ENCODE measurements at places on chromosomes 1 and 21.

DNA sequence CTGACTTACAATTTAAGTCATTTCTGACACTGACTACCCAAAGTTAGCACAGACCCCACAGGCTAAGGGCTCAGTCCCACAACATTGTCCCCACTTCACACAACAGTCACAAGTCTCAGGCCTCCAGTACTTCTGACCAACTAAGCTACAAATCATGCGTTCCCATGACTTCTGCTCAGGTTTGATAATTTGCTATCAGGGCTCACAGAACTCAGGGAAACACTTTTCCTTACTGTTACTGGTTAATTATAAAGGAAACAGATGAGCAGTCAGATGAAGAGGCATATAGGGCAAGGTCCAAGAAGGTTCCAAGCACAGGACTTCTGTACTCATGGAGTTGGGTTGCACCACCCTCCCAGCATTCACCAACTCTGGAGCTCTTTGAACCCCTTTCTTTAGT is 151.2 kb upstream of the TNR start:
- peak; percentile 8 for DNase-seq

GRCh38 chr1:86775395-86775794 is 71.0 kb downstream of the SH3GLB1 start:
- DNase-seq: peak; percentile 66

DNA sequence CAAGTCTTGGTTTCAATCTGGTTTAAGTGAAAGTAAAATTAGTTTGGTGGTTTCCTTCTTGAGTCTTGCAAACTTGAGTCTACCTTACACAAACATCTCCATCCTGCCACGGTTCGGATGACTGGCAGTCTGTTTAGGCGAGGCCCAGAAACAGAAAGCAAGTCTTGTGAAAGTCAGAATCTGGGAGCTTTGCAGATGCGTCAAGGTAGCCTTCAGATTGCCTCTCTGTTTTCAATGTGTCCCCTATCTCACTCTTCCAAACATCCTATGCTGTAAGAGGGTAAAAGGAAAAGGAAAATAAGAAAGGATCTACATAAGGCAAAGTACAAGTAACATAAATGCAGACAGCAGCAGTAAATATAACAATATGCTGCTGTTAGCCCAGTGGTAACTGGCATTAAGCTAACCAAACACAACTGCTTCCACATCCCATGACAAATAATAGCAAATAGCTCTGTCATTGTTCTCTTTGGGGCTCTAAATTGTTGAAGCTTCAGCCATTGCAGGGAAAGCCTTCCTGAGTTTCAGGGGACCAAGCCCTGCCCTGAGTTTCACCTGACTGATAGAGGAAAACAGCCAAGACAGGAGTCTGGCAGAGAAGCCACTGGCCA is 26.2 kb upstream of the C1orf105 start:
- DNase-seq: no peak

GRCh38 chr1:6956488-6957159 is 171.4 kb downstream of the CAMTA1 start:
- DNase-seq: no peak

DNA sequence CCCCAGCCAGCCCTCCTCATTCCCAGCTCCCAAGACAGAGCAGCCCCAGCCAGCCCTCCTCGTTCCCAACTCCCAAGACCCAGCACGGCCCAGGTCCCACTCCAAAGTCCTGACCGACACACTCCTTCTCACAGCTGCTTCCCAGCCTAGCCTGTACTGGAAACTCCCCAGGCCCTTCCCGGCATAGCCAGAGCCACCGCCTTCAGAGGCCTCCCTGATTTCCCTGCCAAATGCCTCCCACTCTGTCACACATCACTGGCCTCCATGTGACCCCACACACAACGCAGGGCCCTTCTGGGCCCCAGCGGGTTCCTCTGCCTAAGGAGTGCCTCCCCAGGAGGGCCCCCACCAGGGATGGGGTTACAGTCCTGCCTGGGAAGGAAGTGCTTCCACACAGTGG is 2.8 kb downstream of the UBE2J2 start:
- DNase-seq: no peak

- no peak for DNase-seq
These were observed 35.4 kb upstream of the ZNF496 start for GRCh38 chr1:247366926-247367645.

- DNase-seq: no peak
These were observed 431 bp downstream of the RAB42 start for GRCh38 chr1:28592321-28593071.

GRCh38 chr21:28758042-28758882 is 234.4 kb downstream of the LTN1 start:
- DNase-seq: no peak

- no peak for DNase-seq
These were observed 50.3 kb downstream of the CHD1L start for GRCh38 chr1:147292631-147293251.

GRCh38 chr21:20802631-20803260 is 195.5 kb upstream of the NCAM2 start:
- DNase-seq: no peak

DNA sequence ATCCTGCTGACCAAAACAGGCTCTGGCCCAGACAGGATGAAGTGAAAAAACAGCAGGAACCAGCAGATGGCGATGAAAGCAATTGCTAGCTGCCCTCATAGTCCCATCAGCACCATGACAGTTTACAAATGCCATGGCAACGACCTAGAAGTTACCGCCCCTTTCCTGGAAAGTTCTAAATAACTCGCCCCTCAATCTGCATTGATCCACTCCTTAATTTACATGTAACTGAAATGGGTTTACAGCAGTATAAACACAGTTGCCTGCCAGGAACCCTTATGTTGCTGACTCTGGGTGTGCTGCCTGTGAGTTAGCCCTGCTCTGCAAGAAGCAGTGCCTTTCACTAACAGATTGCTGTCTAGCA is 65.5 kb upstream of the CR1L start:
- peak; percentile 88 for DNase-seq

DNA sequence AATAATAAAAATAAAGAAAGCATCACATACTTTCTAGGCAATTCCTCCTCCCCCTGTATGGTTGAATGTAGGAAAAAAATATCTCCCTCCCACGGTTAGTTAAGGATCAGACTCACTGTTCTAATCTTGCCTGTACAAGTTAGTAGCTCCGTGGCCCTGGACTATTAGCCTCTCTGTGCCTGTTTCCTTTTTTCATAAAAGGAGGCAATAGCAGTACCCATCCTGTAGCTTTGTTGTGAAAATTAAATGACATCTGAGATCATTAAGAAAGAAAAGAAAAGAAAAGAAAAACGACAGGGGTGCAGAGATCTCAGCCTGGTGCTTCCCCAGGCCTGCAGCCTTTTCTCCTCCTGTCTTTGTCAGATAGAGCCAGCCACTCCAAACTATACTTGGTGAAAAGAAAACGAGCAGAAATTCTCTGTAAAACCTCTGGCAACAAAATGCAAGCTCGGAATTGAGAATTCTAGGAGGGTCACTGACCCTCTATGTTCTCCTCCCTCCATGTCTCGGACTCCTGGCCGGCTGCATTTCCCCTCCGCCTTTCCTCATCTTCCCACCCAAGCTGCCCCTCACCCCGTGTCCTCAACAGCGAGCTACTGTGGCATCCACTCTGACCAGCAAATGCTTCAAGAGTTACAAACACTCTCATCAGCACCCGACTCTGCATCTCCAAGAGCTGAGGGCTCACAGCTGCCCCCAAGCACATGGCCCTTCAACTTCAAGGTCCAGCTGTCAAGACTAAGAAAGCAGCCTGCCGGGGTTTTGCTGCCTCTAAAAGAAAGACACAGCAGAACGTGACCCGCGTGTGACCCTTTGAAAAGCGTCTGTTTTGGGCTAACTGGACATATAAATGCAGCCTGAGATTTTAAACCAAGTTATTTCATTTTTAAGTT is 13.6 kb downstream of the RIPK4 start:
- no peak for DNase-seq

DNA sequence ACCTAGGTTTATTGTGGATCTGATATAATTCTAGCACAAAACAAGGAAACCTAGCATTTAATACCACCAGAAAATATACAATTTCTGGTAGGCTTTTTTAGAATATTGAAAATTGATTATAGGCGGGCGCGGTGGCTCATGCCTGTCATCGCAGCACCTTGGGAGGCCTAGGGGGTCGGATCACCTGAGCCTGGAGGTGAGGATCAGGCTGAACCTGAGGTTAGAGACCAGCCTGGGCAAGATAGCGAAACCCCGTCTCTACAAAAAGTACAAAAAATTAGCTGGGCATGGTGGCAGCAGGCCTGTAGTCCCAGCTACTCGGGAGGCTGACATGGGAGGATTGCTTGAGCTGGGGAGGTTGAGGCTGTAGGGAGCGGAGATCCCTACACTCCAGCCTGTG is 948 bp upstream of the COP1 start:
- no peak for DNase-seq

DNA sequence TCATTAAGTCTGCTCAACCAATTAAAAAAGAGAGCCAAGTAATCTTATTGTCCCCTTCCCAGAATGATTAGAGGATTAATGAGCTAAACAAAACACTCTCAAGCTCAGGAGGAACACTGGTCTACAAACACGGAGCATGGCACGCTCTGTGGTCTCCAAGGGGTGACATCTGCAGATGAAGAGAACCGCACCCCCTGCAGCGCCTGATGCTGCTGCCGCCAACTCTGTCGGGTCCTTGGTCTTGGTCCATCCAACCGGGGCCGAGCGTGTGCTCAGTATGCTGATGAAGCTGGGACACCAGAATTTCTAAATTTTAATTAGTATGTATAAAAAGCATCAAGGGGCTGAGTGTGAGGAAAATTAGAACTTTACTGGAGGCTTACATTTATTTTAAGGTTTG is 82.7 kb downstream of the LPAR3 start:
- no peak for DNase-seq

GRCh38 chr1:34885405-34886247 is 26.1 kb upstream of the SMIM12 start:
- DNase-seq: peak; percentile 51

DNA sequence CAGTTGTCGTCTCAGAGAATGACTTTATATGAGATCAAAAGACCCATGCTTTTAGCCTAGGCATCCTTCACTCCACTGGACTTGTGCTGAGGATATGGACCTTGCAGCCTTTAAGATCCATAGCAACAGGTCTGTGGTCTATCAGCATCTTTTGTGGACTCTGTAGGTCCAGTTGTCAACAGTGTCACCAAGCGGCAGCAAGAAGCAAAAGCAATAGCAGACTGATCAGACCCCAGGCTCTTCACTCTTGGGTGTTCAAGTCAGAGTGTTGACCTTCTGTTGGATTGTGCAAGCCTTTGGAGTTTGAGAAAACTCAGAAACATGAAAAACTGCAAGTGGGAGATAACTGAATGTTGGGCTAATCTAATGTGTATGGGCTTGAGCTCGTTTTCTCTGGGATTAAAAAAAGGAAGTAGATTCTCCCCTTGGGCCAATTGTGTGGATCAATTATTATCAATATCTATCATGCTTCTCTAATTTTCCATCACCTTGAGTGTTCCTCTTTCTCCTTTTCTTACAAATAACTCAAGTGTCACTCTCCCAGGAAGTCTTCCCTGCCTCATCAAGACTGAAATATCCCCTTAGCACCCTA is 144.2 kb downstream of the LYPLAL1 start:
- no peak for DNase-seq

GRCh38 chr1:94122201-94122970 is 1.4 kb upstream of the ABCA4 start:
- no peak for DNase-seq

DNA sequence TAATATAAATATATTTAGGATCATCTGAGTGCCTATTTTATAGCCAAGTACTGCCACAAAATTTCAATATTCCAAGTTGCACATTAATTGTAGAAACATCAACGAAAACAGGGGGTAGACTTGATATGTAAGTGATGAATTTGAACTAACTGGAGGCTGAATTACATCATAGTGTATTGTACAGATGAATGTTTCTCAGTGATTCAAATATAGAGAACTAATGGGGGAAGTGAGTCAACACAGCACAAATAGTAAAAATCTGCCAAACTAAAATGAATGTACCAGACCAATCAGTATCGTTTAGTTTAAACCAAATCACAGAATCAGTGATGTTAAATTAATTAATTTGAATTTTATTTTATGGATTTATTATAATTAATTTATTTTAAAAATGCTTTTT is 42.8 kb downstream of the RTCA start:
- DNase-seq: no peak

GRCh38 chr1:89081005-89081404 is 16.0 kb upstream of the GBP1 start:
- DNase-seq: no peak

Measured in hematopoietic multipotent progenitor cell treated with erythropoietin and hydrocortisone succinate and interleukin-3 and kit ligand, for 6 days (in vitro differentiated cells).